ENCODE measurements at places on chromosomes 1 and 21.

DNA sequence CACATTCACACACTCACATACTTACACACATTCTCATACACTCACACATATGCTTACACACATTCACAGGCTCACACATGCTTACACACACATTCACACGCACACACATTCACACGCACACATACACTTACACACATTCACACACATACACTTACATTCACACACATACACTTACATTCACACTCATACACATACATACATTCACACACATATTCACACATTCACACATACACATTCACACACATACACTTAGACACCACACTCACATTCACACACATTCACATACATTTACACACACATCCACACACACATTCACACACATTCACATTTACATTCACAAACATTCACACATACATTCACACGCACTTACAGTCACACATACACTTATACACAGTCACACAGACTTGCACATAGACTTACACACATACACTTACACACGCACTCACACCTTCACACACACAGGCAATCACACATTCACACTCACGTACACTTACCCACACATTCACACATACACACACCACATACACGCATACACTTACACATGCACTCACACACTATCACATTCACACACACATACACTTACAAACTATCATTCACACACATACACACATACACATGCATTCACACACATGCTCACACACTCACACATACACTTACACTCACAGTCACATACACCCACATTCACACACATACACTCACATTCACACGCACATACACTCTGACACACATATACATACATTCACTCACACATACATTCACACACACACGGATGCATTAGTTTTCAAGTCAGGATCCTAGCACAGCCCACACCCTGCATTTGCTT, 16.8 kb downstream of the PDE9A start:
- no peak for DNase-seq

GRCh38 chr1:62722796-62723195, 34.6 kb upstream of the DOCK7 start:
- no peak for DNase-seq

GRCh38 chr1:54091666-54092065, 38.3 kb downstream of the TCEANC2 start:
- DNase-seq, result no peak

DNA sequence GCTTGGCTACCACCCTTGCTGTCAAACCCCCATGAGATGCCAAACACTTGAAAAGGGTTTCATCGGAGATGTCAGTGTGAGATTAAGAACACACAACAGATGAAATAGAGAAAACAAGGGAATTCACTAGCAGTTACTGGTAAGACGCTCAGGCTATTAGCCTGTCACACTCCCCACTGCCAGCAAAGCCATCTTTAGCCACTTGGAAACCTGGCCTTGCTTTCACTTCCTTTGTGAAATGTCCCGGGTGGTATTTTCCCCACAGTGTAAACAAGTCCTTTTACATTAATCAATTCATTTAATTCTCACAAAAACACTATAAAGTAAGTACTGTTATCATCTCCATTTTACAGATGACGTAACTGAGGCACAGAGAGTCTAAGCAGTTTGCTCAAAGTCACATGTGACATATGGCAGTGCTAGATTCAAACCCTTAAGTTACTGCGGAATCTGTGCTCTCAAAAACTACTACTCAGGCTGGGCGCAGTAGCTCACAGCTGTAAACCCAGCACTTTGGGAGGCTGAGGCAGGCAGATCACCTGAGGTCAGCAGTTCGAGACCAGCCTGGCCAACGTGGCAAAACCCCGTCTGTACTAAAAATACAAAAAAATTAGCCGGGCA, 32.7 kb upstream of the KHDRBS1 start:
- DNase-seq, result no peak

- DNase-seq, result no peak
Measured at GRCh38 chr1:21756393-21757089, 26.4 kb downstream of the USP48 start.

Measured in stimulated activated CD8-positive, alpha-beta memory T cell treated with anti-CD3 and anti-CD28 coated beads, Interleukin-4, amount 100 ng/mL, for 24 hours (primary cell).